Fibroblast of villous mesenchyme (primary cell): ENCODE measurements at places on chromosomes 2 and 18. TPM values are rescaled to one million over a fixed set of nuclear protein-coding genes. Genes with fewer than 3 reads are reported as not detected.
A peak's percentile ranks its signal among the peaks of the same experiment; 100 is the strongest.

DNA sequence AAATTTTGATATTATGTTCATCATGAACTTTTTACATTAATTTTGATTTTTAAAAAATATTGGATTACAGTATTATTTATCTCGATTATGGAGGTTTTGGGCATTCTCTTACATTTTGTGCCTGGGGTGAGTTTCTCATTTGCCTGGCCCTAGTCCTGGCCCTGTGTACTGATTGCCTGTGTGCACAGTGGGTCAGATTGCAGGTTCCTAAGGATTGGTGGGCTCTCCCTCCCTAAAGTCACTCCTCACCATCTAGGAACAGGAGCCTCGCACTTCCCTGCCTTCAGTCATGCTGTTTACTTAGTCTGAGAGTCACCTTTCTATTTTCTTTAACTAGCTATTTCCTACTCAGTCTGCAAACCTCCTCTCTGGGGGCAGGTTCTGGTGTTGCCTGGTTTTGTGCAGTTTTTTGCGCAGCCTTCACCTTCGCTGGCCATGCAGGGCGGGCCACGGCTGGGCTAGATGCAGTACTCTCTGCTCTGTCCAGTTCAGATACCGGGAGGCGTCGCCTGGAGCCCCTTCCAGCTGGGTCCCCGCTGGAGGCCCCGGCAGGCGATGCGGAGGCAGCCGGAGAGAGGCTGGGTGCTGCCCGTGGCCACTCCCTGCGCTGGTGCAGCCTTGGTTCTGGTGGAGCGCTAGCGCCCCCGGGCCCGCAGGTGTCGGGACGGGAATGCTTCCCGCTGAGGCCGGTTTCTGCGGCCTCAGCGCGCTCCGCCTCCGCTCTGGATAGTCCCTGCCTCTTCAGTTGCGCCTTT is 23.3 kb upstream of the MC5R start:
- DNase-seq, result peak; percentile 28

- no peak for DNase-seq
Measured at GRCh38 chr2:72925328-72925943, 8.1 kb downstream of the EMX1 start.

- no peak for DNase-seq
Measured at GRCh38 chr2:80054346-80054675, 250.2 kb downstream of the LRRTM1 start.

GRCh38 chr2:148675708-148676107 is 31.2 kb downstream of the EPC2 start:
- DNase-seq, result no peak

GRCh38 chr18:23503963-23504344 is 643 bp downstream of the RMC1 start:
- DNase-seq, result no peak

- DNase-seq, result no peak
Measured at GRCh38 chr18:57668021-57668420, 46.4 kb upstream of the NARS1 start.

VWC2L gene
- total RNA-seq, result under 0.01 TPM in 1 of 2 replicates, not detected in the other

DNA sequence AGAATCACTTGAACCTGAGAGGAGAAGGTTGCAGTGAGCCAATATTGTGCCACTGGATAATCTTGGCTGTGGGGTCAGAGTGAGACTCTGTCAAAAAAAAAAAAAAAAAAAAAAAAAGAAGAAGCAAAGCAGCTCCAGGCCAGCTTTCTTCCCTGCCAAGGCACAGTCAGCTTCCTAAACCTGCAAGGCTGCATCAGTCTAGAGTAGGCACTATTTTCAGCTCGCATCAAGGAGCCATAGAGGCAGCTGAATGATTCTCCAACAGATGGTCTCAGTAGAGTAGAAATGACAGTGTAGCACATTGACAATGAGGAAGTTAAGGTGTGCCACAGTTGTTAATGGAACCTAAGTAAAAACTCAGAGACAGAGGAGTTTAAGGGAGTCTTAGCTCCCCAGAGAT is 35.6 kb downstream of the BMP10 start:
- DNase-seq, result no peak

- peak; percentile 25 for DNase-seq
Measured at GRCh38 chr18:22813648-22814328, 119.3 kb upstream of the RBBP8 start.

DNA sequence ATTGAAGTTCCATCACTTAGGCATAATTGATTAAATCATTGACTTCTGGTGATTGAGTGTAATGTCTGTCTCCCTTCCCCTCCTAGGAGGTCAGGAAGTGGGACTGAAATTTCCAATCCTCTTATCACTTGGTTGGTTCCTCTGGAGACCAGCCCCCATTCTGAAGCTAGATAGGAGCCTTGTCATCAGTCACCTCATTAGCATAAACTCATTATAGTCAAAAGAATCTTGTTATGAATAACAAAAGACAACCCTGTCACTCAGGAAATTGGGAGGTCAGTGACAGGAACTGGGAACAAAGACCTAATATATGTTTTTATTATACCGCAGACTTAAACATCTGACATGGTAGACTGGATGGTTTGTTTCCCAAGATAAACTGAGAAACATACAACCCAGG is 60.7 kb upstream of the GAREM2 start:
- DNase-seq, result no peak

DNA sequence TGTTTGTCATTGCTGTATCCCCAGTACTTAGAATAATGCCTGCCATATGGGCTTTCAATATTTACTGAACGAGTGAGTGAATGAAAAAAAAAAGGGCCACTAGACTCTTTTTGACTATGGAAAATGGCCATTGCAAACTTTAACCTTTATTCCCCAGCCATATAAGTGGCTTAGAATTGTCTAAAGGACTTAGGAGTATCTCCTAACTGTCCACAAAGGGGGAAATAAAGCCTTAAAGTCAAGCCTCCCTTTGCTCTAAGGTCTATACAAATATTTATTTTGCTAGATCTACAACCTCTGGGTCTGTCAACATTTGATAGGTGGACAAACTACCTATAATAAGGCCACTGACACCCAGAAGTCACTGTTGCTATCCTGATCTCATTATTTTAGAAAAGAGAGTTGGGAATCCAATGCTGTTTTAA is 25.7 kb downstream of the UPP2 start:
- no peak for DNase-seq

KLHL30 gene
- 0.43 and 2.3 TPM in 2 replicates for total RNA-seq

- DNase-seq, result no peak
Measured at GRCh38 chr2:5975401-5975800, 283.2 kb downstream of the SOX11 start.

STK25 gene
- total RNA-seq, result 210 and 245 TPM in 2 replicates

CCDC141 gene
- total RNA-seq, result under 0.01 TPM in 1 of 2 replicates, not detected in the other

DNA sequence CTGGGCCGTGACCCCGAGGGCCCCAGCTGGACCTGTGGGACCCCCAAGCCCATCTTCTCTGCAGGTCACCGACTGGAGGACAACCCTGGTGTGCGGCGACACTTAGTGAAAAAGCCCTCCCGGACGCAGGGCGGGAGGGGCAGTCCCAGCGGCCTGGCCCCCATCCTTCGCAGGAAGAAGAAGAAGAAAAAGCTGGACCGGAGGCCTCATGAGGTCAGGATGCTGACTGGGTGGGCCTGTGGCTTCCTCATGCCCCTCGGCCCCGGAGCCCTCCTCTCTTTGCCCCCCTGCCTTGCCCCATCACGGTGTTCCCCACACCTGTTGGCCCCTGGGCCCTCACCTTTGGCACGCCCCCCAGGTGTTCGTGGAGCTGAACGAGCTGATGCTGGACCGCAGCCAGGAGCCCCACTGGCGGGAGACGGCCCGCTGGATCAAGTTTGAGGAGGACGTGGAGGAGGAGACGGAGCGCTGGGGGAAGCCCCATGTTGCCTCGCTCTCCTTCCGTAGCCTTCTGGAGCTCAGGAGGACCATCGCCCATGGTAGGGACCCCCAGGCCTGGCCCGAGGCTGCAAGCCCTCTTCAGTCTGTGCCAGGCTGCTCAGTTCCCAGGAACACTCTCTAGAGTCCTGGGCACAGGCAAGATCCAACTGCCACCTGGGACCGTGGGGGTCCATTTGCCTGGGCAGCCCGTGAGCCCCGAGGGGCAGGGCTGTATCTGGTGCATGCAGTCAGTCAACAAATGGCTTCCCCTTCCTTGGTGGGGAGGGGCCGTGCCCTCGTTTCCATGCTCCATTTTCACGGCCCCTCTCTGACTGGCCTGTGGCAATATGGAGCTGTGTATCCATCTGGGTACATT is 4.7 kb downstream of the SLC4A3 start:
- DNase-seq, result no peak

RTP5 gene
- total RNA-seq, result not detected in 2 replicates

GRCh38 chr2:143548032-143548431 is 418.8 kb downstream of the ARHGAP15 start:
- DNase-seq, result no peak

DNA sequence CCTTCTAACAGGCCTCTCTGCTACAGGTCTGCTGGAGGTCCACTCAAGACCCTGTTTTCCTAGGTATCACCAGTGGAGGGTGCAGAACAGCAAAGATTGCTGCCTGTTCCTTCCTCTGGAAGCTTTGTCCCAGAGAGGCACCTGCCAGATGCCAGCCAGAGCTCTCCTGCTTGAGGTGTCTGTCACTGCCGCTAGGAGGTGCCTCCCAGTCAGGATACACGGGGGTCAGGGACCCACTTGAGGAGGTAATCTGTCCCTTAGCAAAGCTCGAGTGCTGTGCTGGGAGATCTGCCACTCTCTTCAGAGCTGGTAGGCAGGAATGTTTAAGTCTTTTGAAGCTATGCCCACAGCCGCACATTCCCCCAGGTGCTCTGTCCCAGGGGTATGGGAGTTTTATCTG is 140.6 kb downstream of the BAZ2B start:
- DNase-seq, result no peak

SLC14A1 gene
- 0.86 and 9.3 TPM in 2 replicates for total RNA-seq

DNA sequence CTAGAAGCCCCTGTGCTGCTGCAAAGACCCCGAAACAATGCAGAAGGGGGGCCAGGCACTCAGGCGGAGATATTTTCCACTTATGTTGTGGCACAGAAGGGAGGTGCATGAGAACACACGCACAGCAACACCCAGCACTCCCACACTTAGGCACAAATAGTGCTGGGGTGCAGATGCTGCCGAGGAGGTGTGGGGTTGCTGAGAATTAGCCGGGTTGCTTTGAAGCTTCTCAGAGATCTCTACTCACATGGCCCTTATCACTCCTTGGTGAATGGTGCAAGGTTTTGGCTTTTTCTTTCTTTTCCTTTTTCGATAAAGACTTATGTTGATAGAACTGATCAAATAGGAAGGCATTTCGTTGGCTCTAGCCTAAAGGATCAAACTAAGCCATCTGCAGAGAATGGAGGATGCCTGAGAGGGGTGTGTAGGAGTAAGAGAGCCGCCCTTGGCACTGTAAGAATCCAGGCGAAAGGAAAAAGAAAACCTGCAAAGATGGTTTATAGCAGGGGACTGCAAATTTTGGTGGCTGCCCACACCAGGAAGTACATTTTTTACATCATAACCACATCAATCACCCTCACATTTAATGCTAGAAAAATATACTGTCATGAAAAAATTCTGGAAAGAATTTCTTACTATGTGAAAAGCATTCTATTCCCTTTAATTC is 27.9 kb upstream of the FHL2 start:
- DNase-seq, result no peak

DNA sequence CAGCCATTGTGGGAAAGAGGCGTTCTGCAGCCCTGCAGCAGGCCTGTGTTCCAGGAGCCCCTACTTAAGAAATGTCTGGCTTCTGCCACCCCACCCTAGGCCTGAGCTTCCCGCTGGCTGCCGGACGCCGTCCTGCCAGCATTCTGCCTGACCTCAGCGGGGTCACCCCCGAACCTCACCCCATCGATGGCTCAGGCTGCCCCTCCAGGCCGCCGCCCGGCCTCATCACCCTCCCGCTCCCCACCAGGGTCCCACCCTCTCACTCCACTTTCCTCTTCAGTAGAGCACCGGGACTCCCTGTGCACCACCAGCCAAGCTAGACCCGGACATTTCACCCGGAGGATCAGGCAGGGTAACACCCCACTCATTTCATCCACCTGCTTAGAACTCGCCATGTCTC is 73.6 kb upstream of the SALL3 start:
- no peak for DNase-seq

CRYGD gene
- total RNA-seq, result not detected in 2 replicates

AMER3 gene
- not detected in 2 replicates for total RNA-seq

- no peak for DNase-seq
Measured at GRCh38 chr2:67834482-67834881, 228.3 kb downstream of the C1D start.

DNA sequence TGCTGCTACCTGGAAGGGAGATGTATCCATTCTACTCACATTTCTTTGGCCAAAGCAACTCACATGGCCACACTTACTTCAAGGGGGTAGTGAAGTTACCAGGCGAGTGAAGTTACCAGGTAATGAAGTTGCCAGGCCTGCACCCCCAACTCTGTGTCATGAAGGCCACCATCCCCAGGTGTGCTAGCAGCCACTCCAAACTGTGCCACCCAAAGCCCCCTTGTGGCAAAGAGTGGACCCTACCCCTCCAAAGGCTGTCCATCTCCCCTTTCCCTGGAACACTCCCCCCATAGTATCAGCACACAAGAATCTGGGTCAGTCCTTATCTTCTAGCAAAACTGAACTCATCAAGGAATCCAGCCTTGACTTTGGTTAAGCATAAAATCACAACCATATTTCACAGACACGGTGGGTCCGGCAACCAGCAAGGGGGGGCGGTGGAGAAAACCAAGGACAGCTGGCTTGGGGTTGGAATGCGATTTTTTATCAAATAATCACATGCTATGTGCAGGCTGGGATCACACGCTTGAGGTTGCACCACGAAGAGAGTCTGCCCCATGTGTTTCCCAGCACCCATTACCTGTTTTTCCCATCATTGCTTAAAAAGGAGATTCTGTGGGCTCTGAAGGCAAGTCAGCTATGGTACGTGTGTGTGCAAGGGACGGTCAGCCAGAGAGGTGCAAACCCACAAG is 60.9 kb downstream of the ZFP36L2 start:
- DNase-seq, result peak; percentile 22

DNA sequence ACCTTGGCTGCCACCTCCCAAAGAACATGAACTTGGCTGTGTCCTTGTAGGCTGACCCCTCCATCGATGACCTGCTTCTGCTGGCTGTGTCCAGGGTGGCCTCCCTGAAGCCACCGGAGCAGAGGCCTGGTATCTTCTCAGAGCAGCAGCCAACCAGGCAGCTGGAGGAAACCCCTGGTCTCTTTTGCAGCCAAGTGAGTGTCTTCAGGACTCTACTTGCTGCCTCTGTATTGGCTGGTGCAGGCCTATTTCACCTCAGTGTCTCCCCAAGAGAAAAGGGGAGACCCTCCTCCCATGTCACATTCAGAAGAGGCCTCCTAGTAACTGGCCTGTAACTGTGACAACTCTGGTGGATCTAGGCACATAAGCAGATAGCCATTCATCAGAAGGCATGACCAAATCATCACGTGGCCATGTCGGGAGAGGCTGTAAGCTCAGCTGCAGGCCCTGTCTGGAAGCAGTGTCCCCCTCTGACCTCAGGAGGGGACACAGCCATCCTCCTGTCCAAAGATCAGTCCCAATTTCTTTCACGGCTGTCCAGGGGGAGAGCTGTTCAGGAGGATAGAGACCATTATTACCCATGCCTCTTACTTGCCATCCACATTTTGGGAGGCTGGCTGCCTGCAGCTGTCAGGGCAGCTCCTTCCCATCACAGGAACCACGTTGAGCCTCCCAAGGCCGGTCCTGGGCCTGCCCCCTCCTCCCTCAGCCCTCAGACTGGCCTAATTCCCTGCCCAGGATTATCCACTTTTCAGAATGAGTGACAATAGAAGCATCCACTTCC is 20.9 kb upstream of the ROCK2 start:
- no peak for DNase-seq
